ENCODE measurements at places on chromosomes 7 and 10.

- peaks cover 31% of the 10 kb centered on the region for H3K27me3 ChIP-seq
- H3K4me3 ChIP-seq = no peak overlapping the region
- no peaks in the 10 kb centered on the region for H3K4me1 ChIP-seq
These were observed 209.2 kb upstream of the FAM3C start for GRCh38 chr7:121605317-121605680.

GRCh38 chr10:72035252-72035887, 53.0 kb downstream of the SPOCK2 start:
- no peaks in the 10 kb centered on the region for H3K27me3 ChIP-seq
- H3K36me3 ChIP-seq = no peaks in the 10 kb centered on the region
- H3K27ac ChIP-seq = no peak overlapping the region

DNA sequence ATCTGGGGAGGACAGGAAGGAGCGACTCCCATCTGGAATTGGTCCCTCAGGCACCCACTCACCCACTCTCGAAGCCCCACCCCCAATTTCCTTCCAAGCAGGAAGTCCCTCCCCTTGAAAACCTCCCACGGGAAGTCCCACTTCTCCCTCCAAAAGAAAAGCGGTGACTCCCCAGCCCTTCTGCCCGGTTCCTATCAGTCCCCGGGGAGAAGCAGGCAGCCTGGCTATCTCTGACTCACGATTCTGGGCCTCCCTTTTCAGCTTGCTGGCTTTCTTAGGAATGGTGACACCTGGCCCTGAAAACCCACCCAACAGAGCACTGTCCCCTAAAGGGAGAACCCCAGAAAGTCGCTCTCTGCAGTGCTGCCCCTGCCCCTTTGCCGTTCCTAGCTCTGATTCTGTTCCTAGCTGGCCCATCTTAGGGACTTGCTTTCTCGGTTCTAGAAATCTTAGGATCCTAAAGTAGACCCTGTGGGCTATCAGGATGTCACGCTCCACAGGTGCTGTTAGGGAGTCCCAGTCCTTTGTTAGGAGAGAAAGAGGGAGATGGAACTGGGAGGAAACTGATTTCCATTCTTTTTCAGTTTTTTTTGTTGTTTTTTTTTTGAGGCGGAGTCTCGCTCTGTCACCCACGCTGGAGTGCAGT, 6.0 kb downstream of the TSC22D4 start:
- H3K36me3 ChIP-seq = peaks cover 7% of the 10 kb centered on the region
- no peaks in the 10 kb centered on the region for H3K27me3 ChIP-seq
- DNase-seq = no peak
- peak overlapping the region; percentile 80 for H3K27ac ChIP-seq
- peaks cover 43% of the 10 kb centered on the region for H3K4me1 ChIP-seq
- H3K4me3 ChIP-seq = peak overlapping the region; percentile 27

DNA sequence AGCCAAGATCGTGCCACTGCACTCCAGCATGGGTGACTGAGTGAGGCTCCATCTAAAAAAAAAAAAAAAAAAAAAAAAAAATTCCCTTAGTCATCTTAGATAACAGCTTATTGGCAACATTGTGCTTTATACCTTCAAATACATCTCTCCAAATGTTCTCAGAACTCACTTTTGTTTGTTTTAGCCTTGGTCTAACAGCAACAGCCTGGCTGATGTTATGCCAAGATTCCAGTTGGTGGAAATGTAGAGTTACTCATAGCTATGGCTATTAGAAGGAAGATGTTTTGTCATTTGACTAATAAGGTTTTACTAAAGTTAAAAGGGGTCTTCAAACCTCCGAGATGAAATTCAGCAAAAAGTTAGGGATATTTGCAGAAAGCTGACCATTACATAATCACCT, 481.4 kb downstream of the NEBL start:
- H3K27ac ChIP-seq = no peak overlapping the region
- peaks cover 12% of the 10 kb centered on the region for H3K36me3 ChIP-seq
- H3K4me1 ChIP-seq = no peaks in the 10 kb centered on the region
- no peak overlapping the region for H3K4me3 ChIP-seq
- no peak for DNase-seq

DNA sequence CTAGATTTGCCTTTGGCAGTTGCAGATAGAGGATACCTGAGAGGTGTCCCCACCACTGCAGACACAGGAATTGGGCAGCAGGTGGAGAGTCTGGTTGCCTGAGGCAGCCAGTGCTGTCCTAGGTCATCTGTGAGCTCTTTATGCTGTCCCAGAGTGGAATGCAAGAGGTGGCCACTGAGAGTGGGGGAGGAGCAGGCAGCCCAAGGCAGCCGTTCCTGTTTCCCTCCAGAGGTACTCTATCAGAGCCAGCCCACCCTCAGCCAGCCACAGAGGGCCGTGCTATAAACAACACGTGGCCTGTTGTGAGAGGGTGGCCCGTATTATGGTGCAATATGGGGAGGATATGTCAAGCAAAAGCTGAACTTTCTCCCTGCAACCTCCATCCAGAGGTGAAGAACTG, 8.5 kb downstream of the LRRC18 start:
- H3K4me3 ChIP-seq = no peak overlapping the region
- no peaks in the 10 kb centered on the region for H3K4me1 ChIP-seq
- no peak for DNase-seq
- peaks cover 16% of the 10 kb centered on the region for H3K27me3 ChIP-seq
- H3K27ac ChIP-seq = no peak overlapping the region
- no peaks in the 10 kb centered on the region for H3K36me3 ChIP-seq

GRCh38 chr7:50832744-50833143, 50.0 kb upstream of the GRB10 start:
- peaks cover 11% of the 10 kb centered on the region for H3K4me1 ChIP-seq
- H3K27me3 ChIP-seq = peaks cover 56% of the 10 kb centered on the region
- H3K27ac ChIP-seq = no peak overlapping the region
- no peak overlapping the region for H3K4me3 ChIP-seq
- no peaks in the 10 kb centered on the region for H3K36me3 ChIP-seq

- no peaks in the 10 kb centered on the region for H3K36me3 ChIP-seq
- no peaks in the 10 kb centered on the region for H3K4me1 ChIP-seq
- DNase-seq = no peak
- H3K27ac ChIP-seq = no peak overlapping the region
These were observed 225.7 kb upstream of the NPVF start for GRCh38 chr7:25454020-25454419.

DNA sequence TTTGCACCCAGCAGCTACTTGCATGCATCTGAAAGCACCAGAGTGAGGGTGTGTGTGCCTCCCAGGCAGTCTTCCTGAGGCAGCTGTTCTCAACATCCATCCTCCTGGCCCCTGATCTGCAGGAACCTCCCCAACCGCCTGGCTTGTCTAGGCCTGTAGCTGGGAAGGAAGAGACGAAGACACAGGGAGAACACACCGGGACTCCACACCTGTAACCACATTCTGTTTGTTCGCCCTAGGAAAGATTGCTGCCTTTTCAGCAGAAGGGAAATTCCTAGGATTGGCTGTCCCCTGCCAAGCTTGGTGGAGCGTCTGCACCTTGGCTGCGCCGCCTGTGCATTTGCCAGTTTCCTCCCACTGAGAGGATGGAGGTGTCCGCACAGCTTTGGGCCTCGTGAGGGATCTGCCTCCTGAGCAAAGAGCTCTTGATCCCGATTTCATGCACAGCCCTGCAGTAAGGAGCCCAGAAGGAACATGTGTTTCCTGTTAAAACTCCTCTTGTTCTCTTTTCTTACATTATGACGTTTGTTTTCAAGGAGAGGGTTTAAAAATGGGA, 154.6 kb downstream of the TPST1 start:
- no peak for DNase-seq
- H3K4me1 ChIP-seq = peaks cover 3% of the 10 kb centered on the region
- no peak overlapping the region for H3K27ac ChIP-seq
- H3K36me3 ChIP-seq = no peaks in the 10 kb centered on the region
- H3K27me3 ChIP-seq = no peaks in the 10 kb centered on the region

GRCh38 chr7:2606539-2606936, 25.2 kb upstream of the TTYH3 start:
- peaks cover 7% of the 10 kb centered on the region for H3K4me1 ChIP-seq
- no peak overlapping the region for H3K27ac ChIP-seq
- H3K36me3 ChIP-seq = no peaks in the 10 kb centered on the region
- H3K4me3 ChIP-seq = no peak overlapping the region

DNA sequence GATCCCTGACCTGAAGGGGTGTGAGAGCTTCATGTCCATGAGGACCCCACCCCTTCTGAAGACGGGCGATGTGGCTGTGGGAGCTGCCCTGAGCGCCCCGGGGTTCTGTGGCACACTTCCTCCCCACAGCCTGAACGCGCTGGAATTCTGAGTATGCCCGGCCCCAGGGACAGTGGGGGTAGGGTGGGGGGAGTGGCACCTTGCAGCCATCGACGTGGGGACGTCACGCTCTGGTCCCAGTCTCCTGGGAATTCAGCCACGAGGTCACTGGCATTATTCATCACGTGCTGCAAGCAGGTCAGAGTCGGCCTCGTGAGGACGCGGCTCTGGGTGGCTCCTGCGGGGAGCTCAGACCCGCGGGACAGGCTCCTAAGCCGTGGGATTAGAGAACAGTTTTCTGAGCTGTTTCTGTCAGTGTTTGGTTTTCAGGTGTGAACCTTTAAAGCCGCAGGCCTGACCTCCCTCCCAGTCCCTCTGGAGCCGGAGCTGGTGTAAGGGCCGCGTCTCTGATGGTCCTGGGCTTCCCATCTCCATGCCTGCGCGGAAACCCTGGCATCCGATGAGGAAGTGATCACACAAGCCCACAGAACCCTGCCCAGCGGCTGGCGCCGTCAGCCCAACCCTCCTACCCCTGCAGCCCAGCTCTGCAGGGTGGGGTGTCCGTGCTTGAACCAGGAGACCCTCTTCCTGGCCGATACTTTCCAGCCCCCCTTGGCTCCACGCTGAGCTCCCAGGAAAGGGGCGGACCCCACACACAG, 16.1 kb downstream of the GPR146 start:
- peaks cover 27% of the 10 kb centered on the region for H3K4me1 ChIP-seq
- H3K27me3 ChIP-seq = peaks cover 11% of the 10 kb centered on the region
- DNase-seq = no peak
- no peak overlapping the region for H3K4me3 ChIP-seq
- no peak overlapping the region for H3K27ac ChIP-seq

- no peak overlapping the region for H3K4me3 ChIP-seq
- no peak overlapping the region for H3K27ac ChIP-seq
- peaks cover 15% of the 10 kb centered on the region for H3K4me1 ChIP-seq
These were observed 29.6 kb upstream of the ZRANB1 start for GRCh38 chr10:124912101-124912886.

DNA sequence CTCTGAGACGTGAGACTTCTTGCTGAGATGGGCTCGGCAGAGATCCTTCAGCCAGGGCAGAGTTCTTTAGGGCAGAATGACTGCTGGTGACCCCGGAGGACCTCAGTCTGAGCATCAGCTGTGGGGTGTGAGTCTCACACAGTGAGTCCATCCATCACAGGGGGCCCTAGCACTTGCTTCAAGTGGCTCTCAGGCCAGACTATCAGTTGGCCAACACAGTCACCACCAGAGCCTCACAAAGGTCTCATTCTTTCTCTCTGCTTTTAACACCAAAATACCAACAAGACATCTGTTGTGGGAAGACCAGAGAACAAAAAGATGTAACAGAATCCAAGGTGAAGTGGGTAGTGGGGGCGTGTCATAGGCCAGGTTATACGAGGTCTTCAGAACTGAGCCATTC, 345.6 kb upstream of the NRP1 start:
- no peak overlapping the region for H3K4me3 ChIP-seq
- H3K4me1 ChIP-seq = no peaks in the 10 kb centered on the region
- H3K36me3 ChIP-seq = no peaks in the 10 kb centered on the region
- H3K27ac ChIP-seq = no peak overlapping the region
- DNase-seq = no peak

GRCh38 chr7:22611758-22612079, 111.7 kb upstream of the STEAP1B start:
- peaks cover 9% of the 10 kb centered on the region for H3K36me3 ChIP-seq
- H3K27me3 ChIP-seq = peaks cover 22% of the 10 kb centered on the region
- H3K4me1 ChIP-seq = peaks cover 14% of the 10 kb centered on the region
- H3K4me3 ChIP-seq = peak overlapping the region; percentile 58
- no peak for DNase-seq

DNA sequence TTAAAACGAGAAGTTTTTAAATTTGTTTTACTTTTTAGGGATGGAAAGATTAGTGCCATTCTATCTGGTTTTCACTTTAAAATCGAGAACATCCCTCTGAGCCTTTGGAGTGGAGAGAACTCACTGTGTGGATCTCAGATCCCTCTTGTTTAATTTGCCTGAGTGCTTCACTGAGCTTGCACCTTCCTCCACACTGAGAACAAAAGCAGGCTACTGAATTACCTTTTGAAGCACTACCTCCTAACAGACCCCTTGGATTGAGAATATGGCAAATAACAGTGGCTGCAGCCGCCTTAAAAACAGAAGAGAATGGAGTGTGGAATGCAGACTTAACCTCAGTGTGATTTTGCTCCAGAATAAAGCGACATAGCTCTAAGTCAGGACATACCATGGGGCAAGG, 204.7 kb downstream of the CNTNAP2 start:
- H3K4me1 ChIP-seq = no peaks in the 10 kb centered on the region
- no peaks in the 10 kb centered on the region for H3K27me3 ChIP-seq
- no peak for DNase-seq
- no peak overlapping the region for H3K27ac ChIP-seq

DNA sequence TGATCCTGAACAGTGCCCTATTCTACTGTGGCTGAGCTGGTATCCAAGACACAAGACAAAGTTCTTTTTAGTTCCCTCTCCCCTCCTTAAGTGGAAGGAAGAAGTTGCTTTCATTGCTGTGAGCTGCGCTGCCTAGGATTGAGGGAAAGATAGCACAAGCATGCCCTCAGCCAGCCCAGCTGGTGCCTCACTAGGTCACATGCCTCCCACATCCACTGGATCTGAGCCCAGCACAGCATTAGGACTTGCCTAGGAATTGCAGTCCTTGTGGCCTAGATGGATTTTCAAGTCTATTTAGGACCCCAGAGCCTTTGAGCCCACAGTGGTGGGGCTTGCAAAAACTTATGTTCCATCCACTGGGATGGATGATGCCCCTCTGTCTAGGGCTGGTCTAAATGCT, 214.2 kb downstream of the ZNF248 start:
- H3K27me3 ChIP-seq = no peaks in the 10 kb centered on the region
- H3K4me3 ChIP-seq = no peak overlapping the region
- peaks cover 6% of the 10 kb centered on the region for H3K36me3 ChIP-seq
- H3K4me1 ChIP-seq = no peaks in the 10 kb centered on the region
- DNase-seq = no peak
- H3K27ac ChIP-seq = no peak overlapping the region

GRCh38 chr7:77239471-77239870, 39.9 kb upstream of the FGL2 start:
- H3K36me3 ChIP-seq = peaks cover 4% of the 10 kb centered on the region
- no peaks in the 10 kb centered on the region for H3K27me3 ChIP-seq

GRCh38 chr7:55420530-55420929, 55.4 kb downstream of the LANCL2 start:
- no peak overlapping the region for H3K4me3 ChIP-seq
- H3K4me1 ChIP-seq = no peaks in the 10 kb centered on the region
- no peaks in the 10 kb centered on the region for H3K36me3 ChIP-seq

DNA sequence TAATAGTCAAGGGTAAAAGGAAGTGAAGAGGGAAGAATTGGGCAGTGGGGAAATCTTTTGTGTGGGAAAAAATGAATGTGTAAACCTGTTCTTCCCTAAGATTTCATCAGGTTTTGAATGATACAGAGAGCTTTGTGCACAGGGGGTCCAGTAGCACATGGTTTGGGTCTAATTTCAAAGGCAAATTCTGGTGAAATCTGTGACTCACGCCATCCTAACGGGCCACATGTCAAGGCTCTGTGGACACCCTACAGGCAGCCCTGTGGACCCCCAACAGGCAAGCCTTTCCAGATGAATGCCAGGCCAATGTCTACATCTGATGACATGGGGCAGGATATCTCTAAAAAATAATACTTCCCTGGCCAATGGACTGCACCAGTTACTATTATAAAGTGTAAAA, 309.8 kb downstream of the PARD3 start:
- peaks cover 2% of the 10 kb centered on the region for H3K27me3 ChIP-seq
- DNase-seq = no peak
- no peak overlapping the region for H3K27ac ChIP-seq
- no peak overlapping the region for H3K4me3 ChIP-seq
- no peaks in the 10 kb centered on the region for H3K4me1 ChIP-seq
- H3K36me3 ChIP-seq = no peaks in the 10 kb centered on the region

Data from natural killer cell treated with Interleukin-12 subunit alpha and Interleukin-12 subunit beta and Interleukin-15 and Interleukin-18, amount 100 ng/mL, for 72 hours (primary cell).